ENCODE measurements at places on chromosomes 3 and 15.
A peak's percentile ranks its signal among the peaks of the same experiment; 100 is the strongest.

GRCh38 chr15:58517682-58518525 is 86.1 kb downstream of the LIPC start:
- DNase-seq, result no peak

DNA sequence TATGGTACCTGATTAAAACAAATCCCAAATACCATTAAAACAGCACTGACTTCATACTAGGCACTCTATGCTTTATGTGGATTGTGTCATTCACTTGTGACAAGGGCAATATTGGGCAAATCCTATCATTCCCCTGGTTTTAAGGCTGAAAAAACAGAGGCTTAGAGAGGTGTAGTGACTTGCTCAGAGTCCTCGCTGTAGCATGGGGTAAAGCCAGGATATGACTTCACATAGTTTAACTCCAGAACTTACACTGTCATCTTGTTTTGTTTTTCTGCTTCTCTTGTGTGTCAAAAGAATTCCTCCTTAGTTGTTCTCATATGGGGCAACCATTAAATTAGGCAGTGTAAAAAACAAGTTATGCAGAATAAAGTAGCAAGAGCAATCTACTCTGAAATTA is 40.3 kb upstream of the ICE2 start:
- DNase-seq, result no peak

GRCh38 chr15:69451951-69452691 is 497 bp upstream of the RPLP1 start:
- peak; percentile 16 for DNase-seq

- no peak for DNase-seq
Measured at GRCh38 chr15:70306081-70306480, 208.4 kb upstream of the TLE3 start.

- DNase-seq, result no peak
Measured at GRCh38 chr3:157408499-157409149, 28.0 kb upstream of the PTX3 start.

DNA sequence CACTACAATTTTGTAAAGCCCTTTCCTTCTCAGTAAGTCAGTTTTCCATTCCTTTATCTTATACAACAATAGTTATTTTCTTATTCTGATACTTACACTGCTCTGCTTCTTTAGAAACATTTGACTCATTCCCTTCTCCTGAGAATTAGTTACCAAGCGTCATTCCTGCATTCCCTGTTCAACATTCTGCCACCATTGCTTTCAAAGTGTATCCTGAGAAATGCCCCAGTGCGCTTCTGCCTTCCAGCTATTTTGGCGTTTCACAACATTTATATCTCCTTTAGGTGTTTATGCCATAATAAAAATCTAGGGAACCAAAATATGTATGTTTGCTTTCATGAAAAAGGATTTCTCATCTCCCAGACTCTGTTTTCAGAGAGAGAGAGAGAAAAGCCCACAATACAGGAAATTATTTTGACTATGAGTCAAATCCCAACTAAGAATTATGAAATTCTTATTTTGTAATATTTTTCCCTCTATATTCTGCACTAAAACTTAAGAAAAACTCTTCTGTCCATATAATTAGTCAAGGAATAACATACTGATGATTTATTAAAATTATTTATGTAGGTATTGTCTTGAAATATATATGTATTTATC is 118.2 kb upstream of the RAP2B start:
- DNase-seq, result no peak

GRCh38 chr3:13411186-13411860 is 8.8 kb downstream of the NUP210 start:
- no peak for DNase-seq

All from AG08396 (cell line).